Lower lobe of right lung (tissue), 2 donors: ENCODE measurements at places on chromosomes 2 and 18. TPM values are rescaled to one million over a fixed set of nuclear protein-coding genes. Genes with fewer than 3 reads are reported as not detected.
A peak's percentile ranks its signal among the peaks of the same experiment; 100 is the strongest.

DNA sequence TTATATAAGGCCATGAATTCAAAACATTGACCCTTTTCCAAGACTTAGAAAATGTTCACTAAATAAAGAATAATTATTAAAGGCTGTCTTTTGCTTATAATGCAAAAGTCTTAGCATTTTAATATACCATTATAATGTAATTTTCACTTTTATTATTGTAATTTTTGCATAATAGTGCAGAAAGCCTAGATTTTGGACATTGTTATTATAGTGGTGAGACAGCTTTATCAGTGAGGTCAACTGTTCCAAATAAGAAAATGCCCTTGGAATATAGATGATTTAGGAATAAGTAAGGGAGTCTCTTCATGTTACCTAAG lies 56.6 kb downstream of the ATIC start:
- no peak overlapping the region for H3K27ac ChIP-seq
- H3K4me1 ChIP-seq = no peaks in the 10 kb centered on the region
- no peak overlapping the region for H3K4me3 ChIP-seq
- H3K36me3 ChIP-seq = peaks cover 87% of the 10 kb centered on the region
- no peaks in the 10 kb centered on the region for H3K27me3 ChIP-seq

- no peaks in the 10 kb centered on the region for H3K4me1 ChIP-seq
- DNase-seq = no peak
- H3K4me3 ChIP-seq = no peak overlapping the region
- H3K27ac ChIP-seq = no peak overlapping the region
- H3K36me3 ChIP-seq = no peaks in the 10 kb centered on the region
- H3K27me3 ChIP-seq = no peaks in the 10 kb centered on the region
Observed at GRCh38 chr2:150705357-150705756, 217.9 kb upstream of the RND3 start.

- no peaks in the 10 kb centered on the region for H3K27me3 ChIP-seq
- DNase-seq = no peak
- peak overlapping the region; percentile 89 for H3K4me3 ChIP-seq
- peaks cover 24% of the 10 kb centered on the region for H3K4me1 ChIP-seq
- no peaks in the 10 kb centered on the region for H3K36me3 ChIP-seq
- H3K27ac ChIP-seq = peak overlapping the region; percentile 95
Observed at GRCh38 chr2:203532957-203533658, 2.0 kb downstream of the RAPH1 start.

NAT8 gene
- total RNA-seq = not detected
